ENCODE measurements at places on chromosomes 5 and 9.
A peak's percentile ranks its signal among the peaks of the same experiment; 100 is the strongest.

DNA sequence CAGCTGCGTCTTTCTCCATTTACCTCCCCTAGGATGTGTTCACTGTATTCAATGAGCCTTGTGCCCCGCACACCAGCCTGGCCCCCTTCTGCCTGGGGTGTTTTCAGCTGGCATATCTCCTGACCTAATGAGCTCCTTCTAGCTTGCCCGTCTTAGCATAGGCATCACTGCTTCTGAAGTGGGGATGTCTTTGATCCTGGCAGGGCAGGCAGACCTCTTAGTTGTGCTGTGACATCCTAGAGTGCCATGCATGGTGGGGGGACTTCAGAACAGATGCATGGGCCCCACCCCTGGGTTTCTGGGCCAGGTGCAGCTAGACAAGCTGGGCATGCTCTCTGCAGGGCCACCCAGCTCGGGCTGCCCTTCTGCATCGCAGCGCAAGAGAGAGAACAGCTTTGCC is 172.7 kb downstream of the GADD45G start:
- DNase-seq: no peak

GRCh38 chr5:35971186-35971877 is 19.9 kb downstream of the UGT3A1 start:
- DNase-seq: no peak

DNA sequence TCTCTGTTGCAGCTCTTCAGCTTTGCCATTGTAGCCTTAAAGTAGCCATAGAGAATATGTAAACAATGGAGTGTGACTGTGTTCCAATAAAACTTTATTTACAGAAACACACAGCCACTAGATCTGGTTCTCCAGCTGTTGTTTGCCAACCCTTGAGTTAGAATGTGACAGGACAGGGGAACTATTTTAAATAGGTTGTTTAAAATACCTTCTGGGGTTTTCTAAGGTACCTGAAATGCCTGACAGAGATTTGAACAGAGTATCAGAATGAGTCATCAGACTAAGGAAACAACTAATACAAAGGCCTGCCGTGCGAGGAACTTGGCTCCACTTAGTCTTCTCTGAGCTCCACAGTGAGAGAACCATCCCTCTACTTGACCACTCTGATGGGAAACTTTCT is 85.4 kb downstream of the HSD17B4 start:
- no peak for DNase-seq

GRCh38 chr5:172748341-172748843 is 22.6 kb downstream of the DUSP1 start:
- no peak for DNase-seq

DNA sequence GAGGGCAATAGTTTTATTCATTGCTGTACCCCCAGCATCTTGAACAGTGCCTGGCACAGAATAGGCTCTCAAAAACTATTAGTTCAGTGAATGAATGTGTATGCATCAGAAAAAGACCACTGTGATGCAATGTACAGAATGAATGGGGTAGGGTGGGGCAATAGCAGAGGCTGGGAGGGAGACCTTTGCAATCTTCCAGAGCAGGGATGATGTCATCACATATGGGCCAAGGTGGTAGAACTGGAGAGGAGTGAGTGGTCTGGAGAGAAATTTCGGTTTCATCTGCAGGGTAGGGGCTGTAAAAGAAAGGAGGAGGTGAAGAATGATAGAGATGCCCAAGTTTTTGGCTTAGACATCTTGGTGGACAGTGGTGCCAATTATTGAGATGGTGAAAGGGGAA is 23.4 kb upstream of the ARAP3 start:
- DNase-seq: no peak

- no peak for DNase-seq
Observed at GRCh38 chr5:79512049-79512448, 1.9 kb downstream of the HOMER1 start.

GRCh38 chr5:133969654-133970324 is 1.4 kb upstream of the C5orf15 start:
- no peak for DNase-seq

DNA sequence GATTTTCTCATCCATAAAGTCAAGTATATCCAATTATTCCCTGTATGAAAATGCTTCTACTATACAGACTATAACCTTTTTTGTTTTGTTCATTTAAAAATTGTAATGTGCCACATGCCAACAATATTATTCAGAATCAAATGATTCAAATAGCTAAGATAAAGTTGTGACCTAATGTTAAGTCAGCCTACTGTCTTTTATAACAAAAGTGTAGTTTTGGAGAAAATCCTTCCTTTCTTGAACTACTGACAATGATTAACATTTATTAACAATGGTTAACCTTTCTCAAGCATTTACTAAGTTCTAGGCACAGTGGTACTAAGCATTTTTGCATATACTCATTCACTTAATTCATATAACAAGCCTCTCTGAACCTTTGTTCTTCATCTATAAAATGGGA is 25.0 kb downstream of the CSF2 start:
- no peak for DNase-seq

DNA sequence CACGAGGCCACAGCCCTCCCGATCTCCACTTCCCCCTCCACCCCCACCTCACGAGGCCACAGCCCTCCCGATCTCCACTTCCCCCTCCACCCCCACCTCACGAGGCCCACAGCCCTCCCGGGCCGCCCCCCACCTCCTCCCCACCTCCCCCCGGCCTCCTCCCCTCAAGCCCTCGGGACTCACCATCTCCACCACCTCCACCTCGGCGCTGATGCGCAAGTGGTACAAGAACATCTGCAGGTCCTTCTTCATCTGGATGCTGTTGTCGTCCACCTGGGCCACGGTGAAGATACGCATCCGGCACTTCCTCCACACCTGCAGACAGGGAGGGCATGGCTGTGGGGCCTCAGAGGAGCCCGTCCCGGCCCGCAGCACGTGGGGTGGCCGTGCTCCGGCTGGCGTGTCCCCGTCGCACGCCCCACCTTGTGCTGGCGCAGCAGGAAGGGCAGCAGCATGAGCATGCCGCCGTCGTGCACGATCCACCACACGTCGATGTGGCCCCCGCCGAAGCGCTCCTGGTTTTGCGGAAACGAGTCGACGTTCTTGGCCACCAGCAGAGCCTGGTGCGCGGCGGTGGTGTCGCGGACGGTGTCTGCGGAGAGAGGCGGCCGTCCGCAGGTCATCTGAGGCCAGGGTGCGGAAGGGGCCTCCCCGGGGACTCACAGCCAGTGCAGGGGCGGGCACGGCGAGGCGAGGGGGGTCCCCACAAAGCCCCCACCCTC is 48.0 kb downstream of the SLC12A7 start:
- no peak for DNase-seq

- DNase-seq: peak; percentile 69
Observed at GRCh38 chr9:93132946-93133680, 938 bp downstream of the NINJ1 start.

DNA sequence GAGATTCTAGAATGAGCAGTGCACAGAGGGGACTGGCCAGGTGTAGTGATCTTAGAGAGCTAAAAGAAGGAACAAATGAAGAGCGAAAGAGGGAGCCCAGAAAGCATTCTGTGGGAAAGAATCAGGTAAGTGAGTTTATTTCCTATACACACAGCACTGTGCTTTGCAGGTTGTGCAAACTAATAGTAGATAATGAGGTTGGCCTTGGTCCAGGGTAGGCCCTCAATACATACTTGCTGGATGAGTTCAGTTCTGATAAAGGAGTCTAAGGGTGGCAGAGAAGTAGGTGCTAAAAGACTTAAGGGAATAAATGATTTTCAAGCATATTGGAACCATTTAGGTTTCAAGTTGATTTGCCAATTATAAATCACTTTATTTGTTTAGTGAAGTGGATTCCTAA is 122.0 kb downstream of the NPR3 start:
- DNase-seq: no peak

DNA sequence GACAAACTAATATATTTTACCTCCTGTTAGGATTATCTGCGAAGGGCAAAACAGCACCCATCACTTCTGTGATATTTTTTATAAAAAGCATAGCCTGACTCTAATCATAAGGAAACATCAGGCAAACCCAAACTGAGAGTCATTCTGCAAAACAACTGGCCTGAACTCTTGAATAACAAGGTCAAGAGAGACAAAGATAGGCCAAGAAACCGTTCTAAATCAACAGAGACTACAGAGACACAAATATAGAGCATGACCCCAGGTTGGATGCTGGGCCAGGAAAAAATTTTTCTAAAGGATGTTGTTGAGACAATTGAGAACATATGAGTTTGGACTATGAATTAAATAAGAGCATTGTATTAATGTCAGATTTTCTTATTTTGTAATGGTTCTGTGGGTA is 384.9 kb downstream of the NFIB start:
- DNase-seq: no peak

GRCh38 chr5:141913560-141914198 is 10.0 kb upstream of the DELE1 start:
- no peak for DNase-seq

DNA sequence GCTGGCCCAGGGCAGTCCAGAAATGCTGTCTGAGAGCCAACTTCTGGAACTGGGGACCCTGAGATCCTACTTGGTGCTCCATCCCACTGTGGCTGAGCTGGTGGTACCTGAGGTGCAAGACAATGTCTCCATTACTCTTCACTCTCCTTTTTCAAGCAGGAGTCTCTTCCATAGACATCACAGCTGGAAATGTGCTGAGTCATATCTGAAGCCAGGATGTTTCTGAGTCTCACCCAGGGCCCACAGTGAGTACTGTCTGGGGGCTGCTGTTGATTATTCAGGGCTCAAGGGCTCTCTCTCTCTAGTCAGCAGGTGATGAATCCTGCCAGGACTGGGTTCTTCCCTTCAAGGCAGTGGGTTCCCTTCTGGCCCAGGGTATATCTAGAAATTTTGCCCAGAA is 145.2 kb upstream of the TAS2R1 start:
- DNase-seq: no peak

DNA sequence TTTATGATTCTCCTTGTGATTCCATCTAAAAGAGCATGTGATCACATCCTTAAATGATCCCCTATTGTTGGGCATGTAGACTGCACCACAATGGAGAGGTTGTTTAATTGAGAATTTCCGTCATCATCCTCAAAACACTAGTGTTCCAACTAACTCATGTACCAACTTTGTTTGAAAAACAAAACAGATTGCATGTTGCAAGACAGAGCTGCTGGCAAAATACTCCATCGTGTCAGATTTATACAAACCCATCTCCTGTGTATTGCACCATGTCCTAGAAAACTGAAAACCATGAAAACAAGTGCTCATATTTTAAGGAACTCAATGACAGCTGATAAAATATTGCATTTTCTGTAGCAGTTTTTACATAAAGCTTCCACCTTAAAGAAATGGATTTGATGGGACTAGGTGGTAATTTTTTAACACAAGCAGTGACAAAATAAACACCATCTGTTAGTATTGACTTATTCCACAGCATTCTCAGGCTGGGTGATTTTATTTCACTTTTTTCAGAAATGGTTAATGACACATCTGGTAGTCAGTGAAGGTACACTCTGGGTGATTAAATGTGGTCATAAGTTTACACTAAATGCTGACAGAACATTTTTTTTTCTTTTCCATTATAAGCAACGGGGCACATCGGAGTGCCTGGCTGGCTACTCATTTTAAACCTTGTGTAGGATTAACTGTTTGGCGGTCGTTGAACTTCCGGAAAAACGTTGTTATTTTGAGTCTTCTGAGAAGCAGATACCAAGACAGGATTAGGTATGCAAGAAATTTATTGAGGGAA is 602.9 kb upstream of the WWC1 start:
- DNase-seq: no peak

GRCh38 chr5:149046196-149046829 is 16.5 kb downstream of the SH3TC2 start:
- no peak for DNase-seq

DNA sequence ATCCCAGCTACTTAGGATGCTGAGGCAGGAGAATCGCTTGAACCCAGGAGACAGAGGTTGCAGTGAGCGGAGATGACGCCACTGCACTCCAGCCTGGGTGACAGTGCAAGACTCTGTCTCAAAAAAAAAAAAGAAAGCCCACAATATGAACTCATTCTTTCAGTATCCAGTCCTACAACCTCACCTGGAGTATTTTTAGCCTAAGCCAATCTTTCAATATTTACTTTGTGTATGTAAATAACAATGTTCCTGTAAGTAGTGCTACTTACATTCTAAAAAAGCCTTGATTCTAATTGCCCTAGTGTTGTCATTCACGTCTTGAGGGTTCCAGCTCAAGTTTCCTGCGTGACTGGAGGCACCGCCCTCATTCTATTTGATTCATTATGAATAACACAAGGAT is 62.0 kb downstream of the BHMT start:
- no peak for DNase-seq
